NCI-H187 (cell line): ENCODE measurements at places on chromosomes 2 and 18.

- DNase-seq: no peak
Measured at GRCh38 chr2:164896226-164896625, 54.6 kb upstream of the COBLL1 start.

GRCh38 chr2:12577091-12577490 lies 139.6 kb upstream of the TRIB2 start:
- DNase-seq: no peak

DNA sequence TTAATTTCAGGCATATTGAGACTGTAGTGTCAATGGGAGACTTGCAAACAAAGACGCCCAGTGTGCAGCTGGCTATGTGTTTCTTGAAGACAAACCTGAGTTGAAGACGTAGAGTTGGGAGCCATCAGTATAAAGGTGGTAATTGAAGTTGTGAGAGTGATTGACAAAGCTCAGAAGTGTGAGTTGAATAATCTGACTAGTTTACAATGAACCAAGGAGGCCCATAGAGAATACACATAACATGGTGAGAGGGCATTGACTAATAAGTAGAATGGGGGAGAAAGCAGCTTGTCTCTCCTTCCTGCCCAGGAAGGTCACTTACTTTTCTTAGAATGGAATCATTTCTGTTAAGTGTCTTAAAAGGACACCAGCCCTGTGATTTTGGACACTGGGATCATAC lies 14.1 kb downstream of the SP110 start:
- DNase-seq: no peak

- DNase-seq: no peak
Measured at GRCh38 chr18:1648712-1649111, 744.0 kb downstream of the ADCYAP1 start.

- DNase-seq: no peak
Measured at GRCh38 chr18:27824841-27825681, 351.9 kb downstream of the CDH2 start.

GRCh38 chr2:164952057-164952702 lies 3.1 kb downstream of the SLC38A11 start:
- DNase-seq: no peak

- no peak for DNase-seq
Measured at GRCh38 chr2:15969214-15969613, 28.9 kb downstream of the MYCN start.

- no peak for DNase-seq
Measured at GRCh38 chr2:195031411-195031810, 625.6 kb upstream of the SLC39A10 start.
